ENCODE measurements at places on chromosomes 6 and 20. TPM values are rescaled to one million over a fixed set of nuclear protein-coding genes. Genes with fewer than 3 reads are reported as not detected.

DNA sequence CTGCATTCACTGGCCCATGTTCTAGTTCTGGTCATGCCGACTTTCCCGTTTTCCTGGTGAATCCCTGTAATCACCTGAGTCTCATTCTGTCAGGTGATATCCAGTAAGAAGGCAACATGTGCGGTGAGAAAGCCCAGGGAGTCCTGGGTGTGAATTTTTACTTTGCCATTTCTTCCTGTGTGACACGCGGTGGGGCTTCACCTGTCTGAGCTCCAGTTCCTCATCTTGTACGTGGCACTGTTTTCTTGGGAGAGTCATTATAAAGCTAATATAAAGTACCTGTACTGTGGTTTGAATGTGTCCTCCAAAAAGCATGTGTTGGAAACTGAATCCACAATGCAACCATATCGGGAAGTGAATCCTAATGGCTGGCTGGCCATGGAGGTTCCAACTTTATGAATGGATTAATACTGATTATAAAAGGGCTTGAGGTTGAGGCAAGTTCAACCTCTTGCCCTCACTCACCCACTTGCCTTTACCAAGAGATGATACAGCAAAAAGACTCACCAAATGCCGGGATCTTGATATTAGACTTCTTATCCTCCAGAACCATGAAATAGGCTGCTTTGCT, 5.1 kb downstream of the HLA-E start:
- DNase-seq: peak; percentile 39

DNA sequence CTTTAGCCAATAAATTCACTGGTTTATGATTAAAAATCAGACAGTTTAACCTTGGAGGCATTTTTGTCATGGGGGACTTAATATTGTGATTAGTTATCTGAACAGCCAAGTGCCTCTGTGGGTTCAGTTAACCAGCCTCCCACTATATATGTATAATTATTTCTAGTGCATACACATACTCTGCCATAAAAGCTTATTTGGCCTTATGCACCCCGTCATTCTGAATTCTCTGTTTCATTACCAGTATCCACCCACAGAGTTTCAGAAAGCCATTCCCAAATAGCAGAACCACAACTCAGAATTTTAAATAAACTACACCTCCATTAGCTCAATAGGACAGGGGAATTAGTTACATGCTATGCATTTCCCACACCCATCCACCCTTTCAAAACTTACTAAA, 279.7 kb downstream of the ZFAND3 start:
- DNase-seq: no peak

Gene MEI4
- not detected for total RNA-seq

DNA sequence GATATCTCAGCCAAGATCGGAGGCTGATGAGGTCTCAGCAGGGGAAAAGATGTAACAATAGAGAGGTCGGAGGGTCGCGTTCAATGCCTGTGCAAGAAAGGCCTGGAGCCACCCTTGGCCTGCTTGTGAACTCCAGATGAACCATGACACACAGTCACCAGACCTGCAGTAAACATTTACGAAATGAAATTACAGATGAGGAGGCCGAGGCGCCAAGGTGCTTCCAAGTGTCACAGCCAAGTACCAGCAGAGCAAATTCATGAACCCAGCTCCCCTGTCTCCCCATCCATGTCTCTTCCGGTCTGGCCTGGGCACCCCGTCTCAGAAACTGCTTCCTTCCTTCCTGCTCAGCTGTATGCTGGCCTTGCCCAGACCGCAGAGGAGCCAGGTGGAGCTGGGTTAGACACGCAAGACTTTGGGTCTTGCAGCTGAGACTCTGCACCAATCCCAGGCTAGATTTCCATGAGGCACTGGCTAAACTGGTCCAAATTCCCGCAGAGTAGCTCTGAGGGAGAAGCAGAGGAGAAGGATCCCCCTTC, 48.1 kb downstream of the CHMP4B start:
- DNase-seq: peak; percentile 43

DNA sequence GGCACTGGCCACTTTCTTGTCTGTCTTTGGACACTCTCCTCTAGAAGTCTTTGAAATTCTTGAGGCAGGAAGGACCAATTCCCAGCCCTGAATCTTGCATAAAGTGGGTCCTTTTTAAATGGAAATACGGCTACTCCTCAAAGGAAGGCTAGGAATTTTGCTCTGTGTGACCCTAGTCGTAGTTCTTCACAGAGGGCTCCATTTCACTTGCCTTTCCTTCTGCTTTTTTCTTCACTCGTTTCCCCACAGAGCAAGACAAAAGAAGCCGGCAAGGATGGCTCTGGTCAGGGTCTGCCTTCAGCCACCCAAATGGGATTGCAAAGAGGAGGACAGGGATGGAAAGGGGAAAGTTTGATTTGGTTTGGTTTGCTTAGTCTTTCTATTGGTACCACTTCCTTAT, 25.8 kb downstream of the HLA-E start:
- no peak for DNase-seq

DNA sequence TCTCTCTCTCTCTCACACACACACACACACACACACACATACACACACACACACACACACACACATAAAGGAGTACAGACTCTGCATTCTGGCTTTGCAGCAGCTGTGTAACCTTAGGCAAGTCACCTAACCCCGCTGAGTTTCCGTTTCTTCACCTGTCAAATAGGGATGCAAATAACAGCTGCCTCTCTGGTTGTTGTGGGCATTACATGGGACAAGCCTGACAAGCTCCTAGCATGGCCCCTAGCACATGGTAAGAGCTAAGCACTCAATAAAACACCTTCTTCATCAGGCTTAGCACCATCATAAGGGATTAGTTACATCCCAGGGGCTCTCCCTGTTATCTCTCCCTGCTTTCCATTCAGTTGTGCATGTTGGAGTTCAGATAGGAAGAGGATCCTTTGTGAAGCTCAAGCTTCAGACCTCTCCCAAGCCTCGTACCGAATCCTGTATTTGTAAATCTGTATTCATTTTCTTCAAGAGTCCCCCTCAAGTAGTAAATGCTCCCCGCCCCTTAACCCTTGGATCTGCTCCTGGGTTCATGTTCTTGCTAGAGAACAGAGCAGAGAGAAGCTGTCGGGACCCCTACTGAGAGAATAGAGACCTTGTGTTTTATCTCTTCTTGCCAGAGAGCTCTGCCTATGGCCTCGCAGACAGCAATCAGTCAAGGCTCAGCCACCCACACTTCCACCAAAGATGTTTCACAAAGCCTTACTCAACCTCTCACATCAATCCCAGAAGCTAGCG, 2.2 kb downstream of the SLC13A3 start:
- no peak for DNase-seq

Gene HLA-DRB1
- total RNA-seq: 4.2 TPM

- DNase-seq: no peak
Measured at GRCh38 chr6:149782337-149782736, 32.8 kb downstream of the PCMT1 start.

GRCh38 chr6:84007871-84008270, 25.7 kb upstream of the MRAP2 start:
- DNase-seq: no peak

GRCh38 chr6:88650029-88650619, 313.3 kb downstream of the RNGTT start:
- no peak for DNase-seq

Gene NMBR
- not detected for total RNA-seq

- no peak for DNase-seq
Measured at GRCh38 chr6:119527231-119527578, 177.6 kb upstream of the MAN1A1 start.
